Stimulated activated CD8-positive, alpha-beta memory T cell treated with anti-CD3 and anti-CD28 coated beads, Interleukin-4, amount 100 ng/mL, for 4 hours (primary cell): ENCODE measurements at places on chromosomes 4 and X.
A peak's percentile ranks its signal among the peaks of the same experiment; 100 is the strongest.

DNA sequence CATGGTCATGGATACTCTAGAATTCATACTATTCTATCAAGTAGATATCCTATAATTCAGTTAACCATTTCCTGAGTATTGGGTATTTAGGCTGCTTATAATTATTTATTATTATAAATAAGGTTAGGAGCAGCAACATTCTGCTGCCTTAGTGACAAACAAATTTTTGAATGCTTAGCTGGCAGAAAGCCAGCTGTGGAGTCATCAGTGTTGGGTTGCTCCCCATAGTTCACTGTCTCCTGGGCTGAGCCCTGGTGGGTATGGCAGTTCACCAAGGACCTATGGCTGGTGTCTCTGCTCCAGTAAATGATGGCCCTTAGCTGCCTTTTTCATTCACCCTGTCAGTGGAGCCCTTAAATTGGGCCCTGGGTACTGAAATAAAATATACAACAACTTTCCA lies 61.8 kb downstream of the SMARCA5 start:
- no peak for DNase-seq

DNA sequence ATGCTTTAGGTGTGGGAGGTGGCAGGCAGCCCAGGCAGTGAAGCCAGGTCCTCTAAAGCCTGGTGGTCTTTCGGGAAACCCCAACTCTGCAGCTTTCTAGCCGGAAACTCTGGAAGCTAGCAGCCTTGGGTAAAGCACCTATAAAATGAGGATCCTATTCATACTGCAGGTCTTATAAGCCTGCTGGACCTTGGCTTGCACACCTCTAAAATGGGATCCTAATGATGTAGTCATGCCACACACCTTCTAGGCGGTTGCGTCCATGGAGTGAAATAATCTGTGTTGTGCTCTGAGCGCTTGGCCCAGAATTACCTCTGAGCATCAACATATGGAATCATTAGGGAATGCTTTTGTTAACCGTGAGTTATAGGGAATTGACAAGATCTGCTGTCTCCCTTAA lies 36.0 kb upstream of the STS start:
- no peak for DNase-seq

DNA sequence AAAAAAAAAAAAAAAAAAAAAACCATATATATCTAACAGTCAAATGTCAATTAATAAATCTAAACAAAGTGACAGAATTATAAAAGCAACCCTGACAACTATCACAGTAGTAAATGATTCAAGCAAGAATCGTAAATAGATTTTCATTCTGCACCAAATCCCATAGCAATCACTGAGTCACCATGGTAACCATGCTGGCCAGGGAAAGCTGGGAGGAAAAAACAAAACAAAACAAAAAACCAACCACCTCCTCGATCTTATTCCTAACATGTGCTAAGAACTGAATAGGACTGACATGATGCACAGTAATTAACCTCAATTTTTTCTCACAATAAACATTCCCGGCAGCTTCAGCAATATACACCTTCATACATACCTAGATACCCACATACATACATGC lies 30.6 kb upstream of the RAB40A start:
- no peak for DNase-seq

DNA sequence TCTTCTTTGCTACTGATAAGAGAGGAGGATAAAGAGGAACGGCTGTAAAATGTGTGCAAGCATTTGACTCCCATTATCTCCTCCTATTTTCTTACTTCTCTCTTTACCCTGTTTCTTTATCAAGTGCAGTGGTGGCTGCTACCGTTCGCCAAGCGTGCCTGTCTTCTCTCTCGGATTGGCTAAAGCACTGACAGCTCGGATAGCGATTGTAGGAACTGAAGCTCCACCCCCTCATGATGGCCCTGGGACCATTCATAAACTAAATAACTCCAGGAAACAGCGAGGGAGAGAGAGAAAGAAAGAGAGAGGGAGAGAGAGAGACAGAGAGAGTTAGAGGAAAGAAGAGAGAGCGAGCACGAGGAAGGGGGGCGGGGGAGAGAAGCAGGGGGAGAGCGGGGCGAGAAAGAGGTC lies 305 bp upstream of the MAB21L2 start:
- DNase-seq: no peak

- DNase-seq: no peak
These were observed 816.8 kb downstream of the RPA4 start for GRCh38 chrX:97700547-97700946.

DNA sequence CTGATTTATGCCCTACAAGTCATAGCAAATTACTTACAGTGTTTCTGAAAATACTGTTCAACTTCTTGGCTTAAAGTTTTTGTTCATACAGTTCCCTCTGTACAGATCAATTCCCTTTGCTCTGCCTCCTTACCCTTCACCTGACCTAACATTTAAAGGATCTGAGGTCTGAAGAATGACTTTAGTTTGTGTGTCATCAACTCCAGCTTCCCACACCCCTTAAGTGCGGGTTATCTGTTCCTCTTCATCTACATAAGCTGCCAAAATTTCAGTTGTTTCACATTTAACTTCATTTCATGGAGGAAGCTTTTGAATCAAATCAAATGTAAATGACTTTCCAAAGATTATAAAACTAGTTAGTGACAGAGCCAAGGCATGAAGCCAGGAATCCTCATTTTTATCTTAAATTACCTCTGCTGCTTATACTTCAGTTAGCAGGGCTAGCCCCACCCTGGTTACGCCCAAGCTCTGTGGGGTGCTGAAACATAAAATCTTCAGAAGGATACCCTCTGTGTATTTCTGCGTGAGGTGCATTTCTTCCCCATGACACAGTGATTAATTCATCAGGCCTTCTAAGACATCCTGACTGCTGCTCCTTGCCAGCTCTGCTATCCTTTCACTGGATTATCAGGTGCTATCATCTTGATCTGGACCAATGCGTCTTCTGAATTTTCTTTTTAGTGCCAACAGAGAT lies 16.5 kb downstream of the CXCL1 start:
- DNase-seq: no peak

GRCh38 chrX:96449191-96449590 lies 235.5 kb upstream of the DIAPH2 start:
- DNase-seq: no peak

GRCh38 chrX:9885150-9885549 lies 82.0 kb upstream of the CLDN34 start:
- peak; percentile 1 for DNase-seq

GRCh38 chr4:68912807-68913206 lies 38.8 kb downstream of the UGT2A3 start:
- DNase-seq: no peak

DNA sequence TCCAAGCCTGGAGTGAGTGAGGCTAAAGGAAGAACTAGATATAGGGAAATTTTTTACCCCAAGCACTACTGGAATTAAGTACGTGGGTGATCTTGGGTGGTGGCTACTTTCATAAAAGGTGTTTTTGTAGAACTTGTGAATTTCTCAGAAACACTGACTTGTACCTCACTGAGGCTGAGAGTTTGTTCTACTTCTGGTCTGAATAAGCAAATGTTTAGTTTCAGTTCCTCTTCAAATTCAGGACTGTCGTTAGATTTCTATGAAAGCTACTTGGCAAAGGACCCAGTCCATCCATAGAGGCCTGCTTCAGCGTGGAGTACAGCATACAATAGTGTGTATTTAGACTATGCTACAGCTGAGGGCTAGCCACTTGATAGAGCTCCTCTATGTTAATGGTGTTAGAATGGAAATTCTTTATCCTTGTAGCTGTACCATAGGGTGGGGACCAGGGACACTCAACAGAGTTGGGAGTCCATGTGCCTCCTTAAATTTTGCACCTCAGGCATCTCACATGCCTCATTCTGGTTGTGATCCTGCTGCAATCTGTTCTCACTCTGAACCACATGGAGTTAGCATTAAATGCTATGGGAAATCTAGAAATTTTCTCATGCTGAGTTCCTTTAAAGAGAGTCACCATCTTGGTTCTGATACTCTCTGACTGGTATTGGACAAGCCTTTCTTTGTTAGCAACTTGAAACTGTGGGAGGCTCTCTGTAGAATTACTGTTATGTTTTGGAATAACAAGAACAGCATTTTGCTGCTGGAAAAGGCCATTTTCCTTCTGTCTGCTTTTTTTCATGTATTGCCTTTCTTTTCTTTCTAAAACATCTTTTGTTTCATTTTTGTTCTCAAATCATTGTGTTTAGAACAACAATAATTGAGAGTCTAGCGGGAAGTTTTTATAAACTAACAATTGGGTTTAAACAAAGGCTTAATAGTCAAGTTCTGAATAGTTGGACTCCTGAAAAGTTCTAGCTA lies 86.8 kb downstream of the PDGFRA start:
- no peak for DNase-seq

GRCh38 chr4:75172551-75172950 lies 239.6 kb downstream of the PARM1 start:
- no peak for DNase-seq

GRCh38 chr4:110344165-110344564 lies 131.8 kb upstream of the ENPEP start:
- DNase-seq: no peak

DNA sequence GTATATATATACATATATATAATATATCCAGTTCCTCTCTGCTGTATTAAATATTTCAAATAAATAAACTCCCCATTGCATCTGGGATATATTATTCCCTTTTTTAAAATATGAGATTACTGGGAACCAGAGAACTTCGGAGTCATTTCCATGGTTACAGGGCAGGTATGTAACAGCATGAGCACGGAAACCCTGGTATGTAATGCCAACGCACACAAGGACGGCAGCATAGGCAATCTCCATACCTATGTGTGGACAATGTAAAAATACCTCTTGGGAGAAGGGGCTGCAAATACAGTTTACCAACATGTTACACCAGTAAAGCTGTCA lies 62.8 kb downstream of the NUDT10 start:
- no peak for DNase-seq

GRCh38 chr4:92232566-92232965 lies 71.2 kb upstream of the GRID2 start:
- no peak for DNase-seq

GRCh38 chr4:4677556-4678522 lies 136.0 kb upstream of the STX18 start:
- DNase-seq: no peak

DNA sequence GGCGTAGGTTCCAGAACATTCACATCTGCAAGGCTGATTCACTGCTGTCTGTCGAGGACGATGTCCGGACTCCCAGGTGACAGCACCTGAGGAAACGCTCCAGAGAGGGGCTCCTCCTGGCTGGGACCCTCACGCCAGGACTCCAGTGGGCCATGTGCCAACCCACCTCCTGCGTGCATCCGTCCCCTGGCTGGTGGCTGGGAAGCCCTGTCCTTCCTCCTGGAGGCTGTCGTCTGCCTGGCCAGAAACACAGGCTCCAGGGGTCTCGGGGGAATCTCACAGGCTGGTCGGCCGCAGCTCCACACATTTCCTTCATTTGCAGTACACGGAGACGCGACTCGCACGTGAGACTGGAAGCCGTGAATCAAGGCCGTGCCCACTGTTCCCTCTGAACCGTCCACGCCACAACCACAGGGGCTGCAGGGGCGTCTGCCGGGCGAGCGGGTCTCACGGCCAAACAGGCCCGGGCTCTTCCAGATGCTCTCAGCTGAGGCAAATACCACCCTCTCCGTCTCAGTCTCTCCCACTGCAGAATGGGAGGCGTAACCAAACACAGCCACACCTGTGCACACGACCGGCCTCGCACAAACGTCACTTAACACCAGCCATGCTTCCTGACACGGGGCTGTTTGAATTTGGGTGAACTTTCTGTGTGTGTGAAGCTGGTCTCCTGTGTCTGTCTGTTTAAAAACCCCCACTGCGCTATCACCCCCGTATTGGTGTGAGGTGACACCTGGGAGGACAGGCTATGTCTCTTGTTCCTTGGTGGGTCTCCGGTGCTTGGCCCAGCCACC lies 38.7 kb upstream of the MXD4 start:
- DNase-seq: no peak

DNA sequence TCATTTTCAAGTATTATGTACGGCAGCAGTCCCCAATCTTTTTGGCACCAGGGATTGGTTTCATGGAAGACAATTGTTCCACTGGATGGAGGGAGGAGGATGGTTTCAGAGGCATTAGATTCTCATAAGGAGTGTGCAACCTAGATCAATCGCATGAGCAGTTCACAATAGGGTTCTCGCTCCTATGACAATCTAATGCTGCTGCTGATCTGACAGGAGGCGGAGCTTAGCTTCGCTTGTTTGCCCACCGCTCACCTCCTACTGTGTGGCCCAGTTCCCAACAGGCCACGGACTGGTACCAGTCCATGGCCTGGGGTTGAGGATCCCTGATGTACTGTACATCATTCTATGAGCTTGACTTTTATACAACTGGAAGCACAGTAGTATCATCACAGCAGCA lies 48.4 kb downstream of the SMIM20 start:
- no peak for DNase-seq

DNA sequence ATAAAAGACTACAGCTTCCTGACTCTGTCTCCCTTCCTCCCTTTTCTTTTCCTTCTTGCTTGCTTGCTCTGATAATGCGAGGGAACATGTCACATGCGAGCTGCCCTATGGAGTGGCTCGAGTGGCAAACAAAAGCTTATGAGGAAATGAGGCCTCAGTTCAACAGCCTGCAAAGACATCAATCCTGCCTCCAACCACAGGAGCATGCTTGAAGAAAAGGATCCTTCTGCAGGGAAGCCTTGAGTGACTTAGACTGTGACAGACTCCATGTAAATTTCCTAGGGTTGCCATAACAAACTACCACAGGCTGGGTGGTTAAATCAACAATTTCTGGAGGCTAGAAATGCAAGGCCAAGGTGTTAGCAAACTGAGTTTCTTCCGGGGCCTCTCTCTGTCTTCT lies 152.5 kb downstream of the NR3C2 start:
- DNase-seq: no peak

DNA sequence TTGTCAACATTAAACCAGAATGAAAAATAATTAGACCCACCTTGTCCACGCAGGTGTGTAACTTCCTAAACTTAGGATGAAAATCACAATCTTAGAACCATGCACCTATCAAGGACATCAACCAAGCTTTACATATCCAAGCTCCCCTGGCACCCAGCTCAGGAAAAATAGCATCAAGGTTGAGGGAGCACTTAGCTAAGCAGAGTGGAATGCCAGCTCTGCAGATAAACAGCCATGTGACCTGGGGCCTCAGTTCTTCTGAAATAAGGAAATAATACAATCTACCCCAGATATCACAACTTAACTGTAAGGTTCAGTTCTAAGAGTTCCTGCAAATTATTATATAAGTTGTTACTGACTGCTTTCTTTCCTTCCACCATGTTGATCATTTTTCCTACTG lies 64.7 kb downstream of the DHX15 start:
- DNase-seq: no peak

DNA sequence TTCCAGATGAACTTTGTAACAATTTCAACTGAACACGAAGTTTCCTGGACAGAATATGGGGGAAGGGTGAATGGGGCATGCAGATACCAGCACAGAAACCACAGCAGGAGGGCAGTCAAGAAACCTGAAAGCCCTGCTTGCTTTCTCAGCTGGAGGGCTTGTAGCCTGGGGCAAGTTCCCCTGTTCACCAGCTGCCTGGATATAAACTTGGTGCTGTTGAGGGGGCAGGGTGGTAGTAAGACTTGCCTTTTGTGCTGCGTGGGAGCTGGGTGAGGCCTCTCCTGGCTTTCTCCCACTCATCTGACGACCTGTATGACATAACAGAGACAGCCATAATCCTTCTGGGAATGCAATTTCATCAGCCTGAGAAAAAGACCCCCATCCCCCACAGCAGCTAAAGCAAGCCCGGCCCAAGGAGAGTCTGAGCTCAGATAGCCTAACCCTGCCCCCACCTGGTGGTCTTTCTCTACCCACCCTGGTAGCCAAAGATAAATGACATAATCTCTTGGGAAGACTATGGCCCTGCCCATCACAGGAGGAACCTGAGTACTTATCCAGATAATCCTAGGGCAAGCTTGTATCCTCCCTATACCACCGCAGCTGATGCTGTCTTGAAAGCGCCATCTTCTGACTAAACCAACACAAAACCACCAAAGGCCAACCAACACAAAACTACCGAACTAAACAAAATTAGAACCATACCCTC lies 234.3 kb downstream of the LAS1L start:
- no peak for DNase-seq
